CD4-positive, alpha-beta T cell treated with Interleukin-17A for 4 hours (primary cell): ENCODE measurements at places on chromosomes 5 and 9.

DNA sequence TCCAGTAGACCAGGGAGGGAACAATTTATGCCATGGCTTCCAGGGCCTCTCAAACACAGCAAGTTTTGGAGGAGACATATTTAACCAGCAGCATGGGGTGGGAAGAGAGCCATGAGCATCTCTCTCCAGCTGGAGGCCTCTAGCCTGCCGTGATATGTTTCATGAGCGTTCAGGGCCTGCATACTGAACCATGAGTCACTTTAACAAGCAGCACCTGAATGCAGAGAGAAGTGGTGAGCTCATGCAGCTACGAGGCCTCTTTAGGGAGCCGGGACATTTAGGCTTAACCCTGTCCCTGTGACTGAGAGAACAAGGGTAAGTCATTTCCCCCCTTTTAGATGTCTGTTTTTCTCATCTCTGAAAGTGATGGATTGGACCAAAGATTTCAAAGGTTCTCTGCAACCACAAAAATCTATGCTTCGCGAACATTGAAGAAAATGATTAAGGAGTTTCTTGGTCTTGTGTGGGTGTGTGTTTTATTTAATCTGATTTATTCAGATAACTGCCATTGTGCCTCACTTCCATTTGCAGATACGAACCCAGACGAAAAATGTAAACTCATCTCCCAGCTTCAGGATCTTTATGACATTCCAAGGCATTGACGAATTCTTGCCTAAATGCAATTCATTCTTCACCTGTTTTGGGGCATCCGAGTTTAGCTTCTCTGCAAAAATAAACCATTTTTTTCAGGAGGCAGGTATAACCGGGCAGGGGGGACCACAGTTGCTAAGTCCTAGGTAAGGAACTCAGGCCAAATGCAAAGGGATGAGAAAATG, 157.0 kb downstream of the GABBR2 start:
- DNase-seq, result no peak

GRCh38 chr9:127858041-127858512, 3.6 kb upstream of the ENG start:
- DNase-seq, result no peak

GRCh38 chr5:39273314-39273954, 54.1 kb upstream of the FYB1 start:
- DNase-seq, result no peak

- no peak for DNase-seq
These were observed 170.0 kb downstream of the NTRK2 start for GRCh38 chr9:84839541-84839940.

DNA sequence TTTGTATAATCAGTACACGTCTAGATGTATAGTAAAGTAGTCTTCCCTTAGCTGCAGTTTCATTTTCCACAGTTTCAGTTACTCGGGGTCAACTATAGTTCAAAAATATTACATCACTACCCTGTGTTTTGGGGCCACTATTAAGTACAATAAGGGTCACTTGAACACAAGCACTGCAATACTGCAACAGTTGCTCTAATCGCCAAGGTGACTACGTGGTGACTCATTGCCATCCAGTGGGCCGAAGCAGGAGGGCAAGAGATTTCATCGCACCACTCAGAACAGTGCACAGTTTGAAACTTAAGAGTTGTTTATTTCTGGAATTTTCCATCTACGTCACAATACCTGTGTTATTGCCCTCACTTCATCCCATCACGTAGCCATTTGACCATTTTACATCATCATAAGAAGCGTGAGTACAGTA, at the start of gene ARL14EPL:
Gene ARL14EPL, plus strand, starts transcription at position 379 of the 424 bp plus-strand sequence. CDS start 18,994 bp downstream, outside the sequence.
- no peak for DNase-seq

DNA sequence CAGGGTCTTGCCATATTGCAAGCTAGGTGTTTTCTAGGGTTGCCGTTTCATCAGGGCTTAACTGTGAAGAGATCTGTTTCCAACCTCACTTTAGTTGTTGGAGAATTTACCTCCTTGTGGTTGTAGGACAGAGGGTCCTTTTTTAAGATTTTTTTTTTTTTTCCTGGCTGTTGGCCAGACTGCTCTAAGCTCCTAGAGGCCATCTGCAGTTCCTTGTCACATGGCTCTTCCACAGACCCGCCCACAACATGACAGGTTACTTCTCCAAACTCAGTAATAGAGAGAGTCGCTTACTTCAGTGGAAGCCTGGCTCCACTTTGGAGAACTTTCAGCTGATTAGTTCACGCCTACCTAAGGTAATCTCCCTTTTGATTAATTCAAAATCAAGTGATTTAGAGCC, 543.7 kb downstream of the DMRTA1 start:
- no peak for DNase-seq

GRCh38 chr5:15538516-15538915, 38.5 kb downstream of the FBXL7 start:
- no peak for DNase-seq

DNA sequence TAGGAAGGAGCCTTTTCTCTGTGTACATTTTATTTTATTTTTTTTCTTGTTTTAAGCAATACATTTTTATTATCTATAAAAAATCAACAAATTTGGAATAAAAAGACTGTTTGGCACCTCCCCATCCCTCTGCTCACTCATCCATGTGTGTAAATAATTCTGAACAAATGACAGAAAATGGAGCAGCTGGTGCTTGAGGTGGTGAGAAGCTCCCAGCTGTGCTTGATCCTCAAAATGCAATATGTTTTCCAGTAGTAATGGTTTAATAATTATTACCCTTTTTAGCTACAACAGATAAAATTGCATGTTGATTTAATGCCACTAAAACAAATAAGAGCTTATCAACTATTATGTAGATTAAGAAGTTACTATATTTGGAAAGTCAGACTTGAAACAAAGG, 132.5 kb downstream of the CDH18 start:
- DNase-seq, result no peak

DNA sequence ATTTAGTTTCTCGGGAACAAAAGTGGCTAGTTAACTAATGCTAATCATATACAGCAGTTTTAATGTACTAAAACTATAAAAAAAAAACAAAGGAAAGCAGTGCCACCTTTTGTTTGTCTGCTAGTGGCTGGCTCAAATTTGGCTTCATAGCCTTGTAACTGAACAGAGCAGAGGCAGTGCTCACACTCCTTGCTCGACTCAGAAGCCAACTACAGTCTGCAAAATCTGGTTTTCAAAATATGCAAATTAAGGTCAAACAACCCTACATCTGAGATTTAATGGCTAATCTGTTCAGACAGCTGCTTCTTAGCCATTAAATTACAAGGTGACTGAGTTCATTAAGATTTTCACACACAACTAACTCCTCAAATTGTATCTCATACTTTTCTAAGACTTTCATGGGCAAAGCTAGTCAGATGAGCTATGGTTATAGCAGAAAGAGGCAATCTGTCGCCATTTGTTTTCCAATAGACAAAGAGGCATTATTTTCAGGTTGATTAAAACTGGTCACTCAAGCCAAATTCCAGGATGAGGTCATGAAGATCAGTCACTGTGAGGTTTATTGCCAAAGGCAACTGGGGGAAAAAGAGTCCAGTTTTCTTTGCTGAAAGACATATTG, 56.8 kb upstream of the EPB41L4A start:
- no peak for DNase-seq

- DNase-seq, result no peak
These were observed 122.4 kb downstream of the BASP1 start for GRCh38 chr5:17339841-17340240.

DNA sequence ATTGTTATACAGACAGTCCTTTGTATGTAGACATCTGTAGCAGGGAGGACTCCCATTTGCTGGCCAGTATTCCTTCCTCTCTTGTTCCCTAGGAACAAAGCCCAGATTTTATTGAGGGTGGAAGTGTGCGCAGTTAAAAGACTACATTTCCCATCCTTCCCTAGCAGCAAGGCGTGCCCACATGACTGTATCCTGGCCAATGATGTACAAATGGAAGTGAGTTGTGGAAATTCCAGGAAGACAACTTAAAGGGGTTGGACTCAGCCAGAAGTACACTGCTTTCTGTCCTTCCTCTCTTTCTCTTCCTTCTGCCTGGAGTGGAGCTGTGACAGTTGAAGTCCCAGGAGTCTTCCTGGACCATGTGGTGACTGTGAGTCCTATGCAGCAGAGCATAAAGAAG, 89.0 kb downstream of the HRH2 start:
- DNase-seq, result no peak

DNA sequence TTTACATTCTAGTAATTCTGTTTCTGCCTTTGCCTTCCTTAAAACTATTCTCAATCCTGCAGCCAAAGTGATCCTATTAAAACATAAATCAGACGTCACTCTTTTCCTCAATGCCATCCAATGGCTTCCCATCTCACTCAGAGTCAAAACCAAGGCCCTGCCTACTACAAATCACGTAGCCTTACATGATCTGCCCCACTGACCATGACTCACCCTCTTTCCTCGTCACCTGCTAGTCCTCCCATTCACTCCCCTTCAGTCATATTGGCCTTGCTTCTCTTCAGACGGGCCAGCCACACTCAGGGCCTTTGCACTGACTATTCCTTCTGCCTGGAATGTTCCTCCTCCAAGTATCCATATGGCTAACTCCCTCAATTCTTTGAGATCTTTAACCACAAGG, 39.0 kb upstream of the DMXL1 start:
- no peak for DNase-seq

DNA sequence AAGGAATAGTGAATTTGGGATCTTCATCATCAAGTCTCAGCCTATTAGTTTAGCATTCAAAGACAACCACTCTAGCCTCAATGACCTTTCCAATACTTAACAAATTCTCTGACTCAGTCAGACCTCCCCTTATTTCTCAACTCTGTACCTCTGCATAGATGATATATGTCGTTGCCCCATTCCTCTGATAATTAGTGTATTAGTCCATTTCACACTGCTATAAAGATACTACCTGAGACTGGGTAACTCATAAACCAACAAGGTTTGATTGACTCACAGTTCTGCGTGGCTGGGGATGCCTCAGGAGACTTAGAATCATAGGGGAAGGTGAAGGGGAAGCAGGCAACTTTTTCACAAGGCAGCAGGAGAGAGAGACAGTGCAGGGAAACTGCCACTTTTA, 8.9 kb downstream of the MRPL22 start:
- DNase-seq, result no peak

GRCh38 chr5:9505225-9505624, 40.6 kb downstream of the SEMA5A start:
- no peak for DNase-seq

GRCh38 chr9:96408409-96409280, 9.5 kb downstream of the ZNF367 start:
- no peak for DNase-seq

GRCh38 chr5:1877103-1878049, 5.3 kb downstream of the IRX4 start:
- no peak for DNase-seq

DNA sequence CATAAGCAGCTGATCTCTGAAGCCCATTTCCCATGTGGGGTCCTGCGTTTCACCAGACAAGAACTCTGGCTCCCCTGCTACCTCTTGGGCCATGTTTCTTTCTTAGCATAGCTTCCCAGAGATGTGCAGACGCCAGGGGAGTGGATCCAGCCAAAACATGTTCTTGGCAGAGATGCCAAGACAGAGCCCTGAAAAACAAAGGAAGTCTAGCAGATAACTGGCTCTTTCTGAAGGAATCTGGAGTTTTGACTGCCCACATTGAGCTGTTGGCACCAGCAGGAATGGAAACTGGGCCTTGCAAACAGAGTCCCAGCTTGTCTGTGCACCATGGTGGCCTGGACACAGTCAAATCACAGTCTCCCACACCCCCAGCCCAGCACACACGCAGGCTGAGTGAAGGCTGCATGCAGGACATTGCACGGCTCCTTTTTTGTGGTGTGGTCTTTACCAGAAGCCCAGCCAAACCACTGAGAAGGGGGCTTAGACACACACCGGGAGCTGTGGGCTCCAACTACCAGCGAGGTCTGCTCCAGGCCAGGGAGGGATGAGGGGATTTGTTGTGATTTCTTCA, 114.7 kb downstream of the SNX18 start:
- no peak for DNase-seq

DNA sequence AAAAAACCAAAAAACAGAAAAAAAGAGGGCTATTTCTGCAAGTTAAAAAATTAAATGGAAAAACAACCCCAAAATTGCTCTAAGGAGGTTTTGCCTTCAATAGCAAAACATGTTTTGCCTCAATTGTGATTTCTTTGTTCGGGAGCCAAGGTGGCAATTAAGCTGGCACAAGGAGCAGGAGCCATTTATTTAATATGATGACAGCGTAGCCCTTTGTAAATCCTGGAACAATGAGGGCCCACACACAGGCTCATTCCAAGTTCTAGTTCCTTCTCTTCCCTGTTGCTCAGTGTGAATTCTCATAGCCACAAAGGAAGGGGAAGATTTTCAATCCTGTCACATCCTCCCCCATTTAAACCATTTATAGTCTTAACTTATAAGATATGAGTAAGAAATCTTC, 353.2 kb downstream of the PDE4D start:
- DNase-seq, result no peak

GRCh38 chr5:138790684-138791083, 37.5 kb downstream of the CTNNA1 start:
- no peak for DNase-seq

GRCh38 chr5:74241751-74242140, 398.8 kb downstream of the ENC1 start:
- no peak for DNase-seq

DNA sequence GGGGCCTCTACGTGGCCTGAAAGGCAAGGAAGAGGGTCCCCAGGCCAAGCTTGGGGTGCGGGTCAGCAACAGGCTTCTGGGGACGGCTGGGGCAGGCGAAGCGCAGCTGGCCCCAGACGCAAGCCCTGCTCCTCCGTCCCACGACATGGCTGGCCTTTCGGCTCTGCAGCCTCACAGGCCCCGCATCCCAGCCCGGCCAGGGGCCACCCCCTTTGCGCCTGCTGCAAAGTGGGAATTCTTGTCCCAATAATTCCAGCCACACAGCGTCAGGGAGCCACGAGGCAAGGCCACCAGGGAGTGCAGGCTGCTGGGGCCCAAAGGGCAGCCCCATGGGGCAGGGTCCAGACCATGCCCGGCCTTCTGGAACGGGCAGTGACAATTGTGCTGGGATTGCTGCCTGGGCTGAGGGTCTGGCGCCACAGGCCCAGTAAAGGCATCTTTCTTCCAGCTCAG, 1.1 kb upstream of the ENTPD2 start:
- DNase-seq, result no peak

GRCh38 chr9:77455312-77455927, 192.7 kb downstream of the GNA14 start:
- peak; percentile 50 for DNase-seq

DNA sequence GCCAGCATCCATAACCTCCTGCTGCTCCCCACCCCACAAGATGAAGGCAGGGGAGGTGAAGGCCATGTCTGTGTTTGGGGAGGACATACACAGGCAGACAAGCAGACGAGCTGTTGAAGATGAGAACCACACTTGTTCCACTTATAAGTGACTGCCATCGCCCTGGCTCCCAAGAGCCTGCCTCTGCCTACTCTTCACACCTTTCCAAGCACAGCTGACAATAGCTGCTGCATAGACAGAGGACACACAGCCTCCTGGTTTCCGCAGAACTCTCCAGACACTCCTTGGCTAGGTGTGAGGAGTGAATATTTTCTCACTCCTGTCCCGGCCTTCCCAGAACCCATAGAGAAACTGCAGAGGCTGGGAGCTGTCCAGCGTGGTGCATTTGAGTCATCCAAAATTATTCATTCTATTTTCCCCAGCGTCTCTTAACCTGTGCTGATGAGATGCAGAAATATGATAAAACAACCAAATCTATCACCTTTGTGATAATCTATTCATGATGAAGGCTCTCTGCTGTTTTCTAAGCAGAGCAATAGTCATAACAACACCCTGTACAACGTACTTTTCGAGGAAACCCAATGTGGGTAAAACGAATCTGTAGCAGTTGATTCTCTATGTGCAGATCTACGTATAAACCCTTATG, 24.7 kb downstream of the KLF9 start:
- DNase-seq, result no peak

- DNase-seq, result no peak
These were observed 34.3 kb upstream of the SPATA31D4 start for GRCh38 chr9:81893929-81894328.
